ENCODE measurements at places on chromosomes 5 and 9.

GRCh38 chr9:72384710-72385485 lies 19.9 kb upstream of the ZFAND5 start:
- no peak for DNase-seq

DNA sequence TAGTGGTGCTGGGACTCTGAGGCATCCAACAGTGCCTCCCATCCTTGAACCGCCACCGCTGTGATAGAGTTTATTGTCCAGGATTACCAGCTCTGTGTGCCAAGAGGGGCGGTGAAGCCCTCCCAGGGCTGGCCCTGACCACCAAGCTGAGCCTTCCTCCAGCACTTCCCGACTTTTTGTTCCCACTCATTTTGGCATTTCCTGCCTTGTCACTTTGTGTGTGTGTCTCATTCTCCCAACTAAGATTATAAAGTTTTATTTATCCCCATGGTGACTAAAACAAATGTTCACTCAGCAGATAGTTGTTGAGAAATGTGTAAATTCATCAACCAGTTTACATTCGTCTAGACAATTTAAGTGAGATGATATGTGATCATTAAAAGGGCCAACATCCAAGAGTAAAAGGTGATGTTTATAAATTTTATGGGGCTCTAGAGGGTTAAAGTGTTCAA lies 2.5 kb downstream of the F2R start:
- peak; percentile 44 for DNase-seq

DNA sequence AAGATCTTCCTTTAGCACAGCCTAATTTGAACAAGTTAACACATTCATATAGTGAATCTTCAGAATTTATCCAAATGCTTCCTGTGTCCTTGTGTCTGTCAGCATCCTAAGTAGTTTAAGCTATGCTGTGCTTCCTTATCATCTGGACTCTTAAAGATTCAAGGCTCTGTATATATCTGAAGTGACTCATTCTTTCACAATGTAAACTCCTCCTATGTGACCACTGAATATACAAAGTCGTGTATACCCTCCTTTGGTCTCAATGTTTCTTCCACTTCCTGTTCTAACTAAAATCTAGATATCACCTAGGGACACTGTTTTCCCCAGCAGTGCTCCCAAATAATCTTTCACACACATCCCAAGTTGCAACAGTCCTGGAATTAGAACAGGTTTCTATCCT lies 935.7 kb upstream of the NUDT12 start:
- peak; percentile 44 for DNase-seq

DNA sequence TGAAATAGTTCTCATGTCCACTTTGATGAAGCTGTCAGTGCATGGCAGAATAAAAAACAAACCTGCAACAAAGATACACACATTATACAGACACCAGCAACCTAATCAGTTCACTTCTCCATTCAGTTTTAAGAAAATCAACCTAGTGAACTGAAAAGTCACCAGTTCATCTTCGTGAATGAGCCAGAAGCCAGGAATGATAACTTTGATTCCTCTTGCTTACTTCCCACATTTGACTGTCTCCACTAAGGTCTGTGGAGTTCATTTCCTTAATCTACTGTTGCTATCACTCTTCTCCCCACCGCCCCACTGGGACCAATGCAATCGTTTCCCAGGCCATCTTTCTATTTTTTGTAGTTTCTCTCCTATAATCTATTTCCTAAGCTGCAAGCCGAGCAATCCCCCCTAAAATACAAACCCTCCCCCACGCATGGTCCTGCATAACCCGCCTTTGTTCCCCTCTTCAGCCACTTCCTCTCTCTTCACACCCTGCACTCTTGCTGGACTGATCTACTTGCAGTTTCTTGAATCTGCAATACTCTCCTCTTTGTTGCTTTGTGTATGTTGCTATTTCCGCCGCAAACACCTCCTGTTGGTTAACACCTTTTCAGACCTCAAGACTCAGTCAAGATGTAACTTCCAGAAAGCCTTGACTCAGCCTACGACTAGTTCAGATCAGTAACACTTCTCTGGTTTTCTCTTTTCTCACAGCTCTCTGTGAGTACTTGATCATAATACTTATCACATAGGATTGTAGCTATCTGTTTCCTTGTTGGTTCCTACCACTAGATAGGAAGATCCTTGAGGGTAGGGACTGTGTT lies 16.6 kb downstream of the STOM start:
- no peak for DNase-seq
